ENCODE measurements at places on chromosomes 16 and 17. TPM values are rescaled to one million over a fixed set of nuclear protein-coding genes. Genes with fewer than 3 reads are reported as not detected.

DNA sequence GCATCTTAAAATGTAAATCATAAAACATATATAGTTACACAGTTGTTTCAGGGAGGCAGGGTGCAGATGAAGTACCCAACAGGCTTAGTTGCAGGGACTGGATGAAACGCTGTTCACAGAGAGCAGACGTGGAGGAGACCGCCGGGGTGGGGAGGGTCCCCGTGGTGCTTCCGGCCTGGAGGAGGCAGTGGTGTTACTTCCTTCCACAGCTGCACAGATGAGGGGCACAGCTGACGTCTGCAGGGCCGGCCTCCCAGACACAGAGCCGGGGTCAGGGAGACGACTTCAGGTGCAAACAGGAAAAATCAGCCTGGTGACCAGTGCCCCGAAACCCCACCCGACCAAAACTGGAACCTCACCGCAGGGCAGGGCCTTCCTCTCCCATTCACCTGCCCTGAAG lies 17.1 kb downstream of the SPIRE2 start:
- no peak for DNase-seq

DNA sequence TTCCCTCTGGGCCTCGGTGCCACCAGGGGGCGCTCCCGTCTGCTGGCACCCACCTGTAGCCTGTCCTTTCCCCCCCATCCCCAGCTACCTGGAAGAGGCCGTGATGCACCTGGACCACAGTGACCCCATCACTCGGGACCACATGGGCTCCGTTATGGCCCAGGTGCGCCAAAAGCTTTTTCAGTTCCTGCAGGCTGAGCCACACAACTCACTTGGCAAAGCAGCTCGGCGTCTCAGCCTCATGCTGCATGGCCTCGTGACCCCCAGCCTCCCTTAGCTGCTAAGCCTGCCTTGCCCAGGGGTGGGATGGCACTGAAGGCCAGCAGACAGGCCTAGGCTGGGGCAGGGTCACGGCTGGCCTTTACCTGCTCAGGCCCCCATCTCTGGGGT lies 818 bp upstream of the NRN1L start:
- DNase-seq: peak; percentile 60

GRCh38 chr16:30485818-30486436 lies 13.4 kb downstream of the ITGAL start:
- no peak for DNase-seq

DNA sequence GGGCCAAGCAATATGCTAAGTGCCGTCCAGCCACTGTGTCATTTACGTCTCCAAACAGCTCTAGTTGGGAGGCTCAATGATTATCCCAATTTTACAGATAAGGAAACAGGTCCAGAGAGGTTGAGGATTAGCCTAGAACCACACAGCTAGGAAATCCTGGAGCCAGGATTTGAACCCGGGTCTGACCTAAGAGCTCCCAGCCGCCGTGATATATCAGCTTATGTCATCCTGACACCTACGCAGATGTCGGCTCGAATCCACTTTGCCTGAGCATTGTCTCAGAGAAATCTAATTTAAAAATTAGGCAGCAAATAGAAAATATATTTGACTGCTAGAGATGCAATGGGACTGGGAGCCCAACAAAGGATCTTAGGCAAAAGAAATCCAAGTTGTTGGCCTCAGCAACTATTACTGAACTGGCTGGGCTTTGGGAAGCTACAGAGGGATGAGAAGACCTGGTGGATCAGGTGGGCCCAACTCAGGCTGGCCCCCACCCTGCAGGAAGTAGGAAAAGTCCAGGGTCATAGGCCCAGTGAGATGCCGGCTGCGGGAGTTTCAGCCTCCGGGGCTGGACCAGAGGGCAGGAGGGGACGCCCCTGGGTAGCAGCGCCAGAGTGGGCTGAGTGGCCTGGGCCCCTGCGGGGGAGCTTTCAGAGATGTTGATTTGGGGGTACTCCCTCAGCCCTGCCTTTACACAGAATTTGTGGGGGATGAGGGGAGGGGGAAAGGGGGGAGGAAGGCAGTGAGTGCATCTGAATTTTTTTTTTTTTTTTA lies 35.1 kb upstream of the IL21R start:
- DNase-seq: no peak

- no peak for DNase-seq
These were observed 199.8 kb downstream of the NPIPA7 start for GRCh38 chr16:16578701-16579100.

BRICD5 gene
- total RNA-seq: 12.3 TPM

DNA sequence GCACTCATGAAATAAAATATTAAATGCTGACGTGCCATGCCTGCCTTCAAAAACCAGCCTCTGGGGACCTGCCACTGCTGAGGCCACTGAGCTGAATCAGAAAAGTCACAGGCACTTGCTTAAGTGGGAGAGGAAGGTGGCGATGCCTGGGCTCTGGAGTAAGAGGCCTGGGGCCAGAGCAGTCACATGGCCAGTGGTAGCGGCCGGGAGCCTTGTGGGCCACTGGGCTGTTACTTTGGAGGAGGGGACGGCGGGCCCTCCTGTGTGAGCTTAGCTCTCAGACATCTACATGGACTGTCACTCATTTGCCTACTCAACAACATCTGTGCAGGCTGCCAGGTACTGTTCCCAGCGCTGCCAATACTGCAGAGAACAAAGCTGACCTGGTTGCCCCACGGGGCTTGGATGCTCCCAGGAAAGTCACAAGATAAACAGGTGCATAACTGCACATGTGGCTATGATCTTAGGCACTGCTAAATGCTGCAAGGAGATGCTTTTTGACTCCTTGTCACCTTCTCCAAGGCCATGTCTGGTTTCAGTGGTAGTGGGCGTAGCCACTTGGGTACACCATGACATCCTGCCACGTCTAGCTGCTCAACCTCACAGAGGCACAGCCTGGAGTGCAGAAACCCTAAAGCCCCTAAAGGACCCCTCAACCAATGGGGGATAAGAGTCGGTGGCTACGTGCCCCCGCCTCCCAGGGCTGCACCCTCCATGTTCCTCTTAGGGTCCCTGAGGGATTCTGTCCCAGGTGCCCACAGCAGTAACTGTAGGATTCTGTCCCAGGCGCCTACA lies 11.6 kb downstream of the COTL1 start:
- no peak for DNase-seq

DNA sequence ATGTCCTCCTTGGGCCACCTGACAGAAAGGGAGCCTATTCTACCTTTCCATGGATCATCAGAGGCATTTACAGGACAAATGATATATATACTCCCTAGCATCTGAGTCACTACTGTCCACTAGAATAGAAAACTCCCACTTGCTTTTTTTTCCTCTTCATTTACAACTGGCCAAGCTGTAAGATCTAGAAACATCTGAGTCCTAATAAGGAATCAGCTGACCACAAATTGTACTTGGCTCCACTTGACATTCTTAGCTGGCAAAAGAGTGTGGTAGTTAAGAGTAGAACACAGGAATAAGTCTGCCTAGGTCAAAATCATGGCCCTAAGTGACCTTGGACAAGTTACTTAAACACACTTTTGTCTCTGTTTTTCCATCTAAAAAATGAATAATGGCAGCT lies 5.2 kb downstream of the RUSF1 start:
- no peak for DNase-seq

KRT36 gene
- total RNA-seq: not detected

GRCh38 chr17:67818110-67819002 lies 6.9 kb upstream of the BPTF start:
- DNase-seq: no peak

LGALS9B gene
- total RNA-seq: not detected

NUP85 gene
- 30.9 TPM for total RNA-seq

ABCC6 gene
- 0.18 TPM for total RNA-seq

DNA sequence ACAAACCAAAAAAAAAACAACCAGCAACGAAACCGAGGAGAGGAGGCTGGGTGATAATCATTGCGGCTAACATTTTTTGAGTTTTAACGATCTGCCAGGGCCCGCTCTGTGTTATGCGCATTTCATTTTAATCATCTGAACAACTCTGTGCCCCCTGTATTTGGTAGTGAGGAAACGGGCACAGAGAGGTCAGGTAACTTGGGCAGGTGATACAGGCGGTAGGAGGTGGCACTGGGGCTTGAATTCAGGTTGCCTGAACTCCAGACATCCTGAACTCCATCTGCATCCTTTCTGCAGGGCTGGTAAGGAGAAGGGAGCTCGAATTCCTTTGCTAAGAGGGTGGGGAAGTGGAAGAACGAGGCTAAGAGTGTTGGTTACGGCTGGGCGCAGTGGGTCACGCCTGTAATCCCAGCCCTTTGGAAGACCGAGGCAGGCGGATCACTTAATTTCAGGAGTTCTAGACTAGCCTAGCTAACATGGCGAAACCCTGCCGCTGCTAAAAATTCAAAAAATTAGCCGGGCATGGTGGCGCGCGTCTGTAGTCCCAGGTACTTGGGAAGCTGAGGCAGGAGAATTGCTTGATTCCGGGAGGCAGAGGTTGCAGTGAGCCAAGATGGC lies 1.1 kb downstream of the CLUAP1 start:
- DNase-seq: no peak

HOXB8 gene
- not detected for total RNA-seq

- no peak for DNase-seq
These were observed 2.5 kb downstream of the EIF1 start for GRCh38 chr17:41691031-41691777.

DNA sequence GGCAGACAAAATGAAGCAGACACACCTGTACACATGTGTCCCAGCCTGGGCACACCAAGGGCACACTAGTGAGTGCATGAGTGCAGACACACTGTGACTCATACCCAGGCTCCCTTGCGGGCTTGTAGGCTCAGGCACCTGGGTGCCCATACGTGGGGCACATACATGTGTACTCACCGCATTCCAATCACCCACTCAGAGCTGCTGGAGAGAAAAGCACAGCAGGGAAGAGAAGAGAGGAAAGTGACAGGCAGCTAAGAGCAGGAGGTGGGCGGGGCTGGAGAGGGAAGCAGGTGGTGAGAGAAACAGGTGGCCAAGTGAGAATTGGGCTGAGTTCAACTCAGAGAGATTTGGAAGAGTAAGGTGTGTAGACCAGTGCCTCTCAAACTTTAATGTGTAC lies 54.0 kb downstream of the TMEM132E start:
- peak; percentile 77 for DNase-seq

- DNase-seq: no peak
These were observed 25.4 kb downstream of the RANBP10 start for GRCh38 chr16:67780847-67781564.

- DNase-seq: no peak
These were observed 13.2 kb upstream of the SPN start for GRCh38 chr16:29649588-29650494.

SLC6A2 gene
- total RNA-seq: 2.4 TPM

GRCh38 chr17:192666-193425 lies 11.4 kb upstream of the DOC2B start:
- DNase-seq: no peak

DNA sequence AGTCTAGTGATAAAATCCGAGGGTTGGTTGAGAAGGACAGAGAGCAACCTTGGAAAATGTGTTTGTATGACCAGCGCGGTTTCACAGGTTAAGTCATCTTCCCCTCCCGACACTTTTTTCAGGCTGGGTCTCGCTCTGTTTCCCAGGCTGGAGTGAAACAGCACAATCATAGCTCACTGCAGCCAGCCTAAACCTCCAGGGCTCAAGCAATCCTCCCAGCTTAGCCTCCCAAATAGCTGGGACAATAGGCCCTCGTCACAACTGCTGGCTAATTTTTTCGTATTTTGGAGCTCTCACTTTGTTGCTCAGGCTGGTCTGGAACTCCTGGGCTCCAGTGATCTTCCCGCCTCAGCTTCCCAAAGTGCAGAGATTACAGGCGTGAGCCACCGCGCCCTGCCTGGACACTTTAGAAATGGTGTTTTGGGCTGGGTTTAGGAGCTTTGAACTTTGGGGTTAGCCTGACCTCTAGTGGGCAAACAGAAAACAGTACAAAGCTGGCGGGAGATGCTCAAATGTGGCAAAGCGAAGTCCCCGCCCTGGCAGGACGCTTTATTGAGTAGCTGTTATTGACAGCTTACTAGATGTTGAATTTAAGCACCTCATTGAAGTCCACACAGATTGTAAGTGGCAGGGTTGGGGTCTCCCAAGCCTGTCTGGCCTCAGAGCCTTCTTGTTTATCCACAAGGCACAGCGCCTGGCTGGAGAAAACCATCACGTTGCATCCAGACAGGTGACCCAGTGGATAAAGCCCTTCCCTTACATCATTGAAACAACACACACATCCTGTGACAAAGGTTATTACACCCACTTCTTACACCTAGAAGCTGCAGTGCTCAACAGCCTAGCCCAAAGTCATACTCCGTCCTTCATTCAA lies 34.7 kb upstream of the RBBP6 start:
- DNase-seq: peak; percentile 73

Data from cerebellum (tissue), 4 donors.